ENCODE measurements at places on chromosomes 2 and 18. TPM values are rescaled to one million over a fixed set of nuclear protein-coding genes. Genes with fewer than 3 reads are reported as not detected.

The REEP1 gene
- total RNA-seq: 6.8 TPM

The SERPINB11 gene
- not detected for total RNA-seq

The APOB gene
- under 0.01 TPM for total RNA-seq

The PCARE gene
- total RNA-seq: not detected

The GRB14 gene
- total RNA-seq: 0.32 TPM

The NOSTRIN gene
- total RNA-seq: 6.1 TPM

The IDH1 gene
- 64.7 TPM for total RNA-seq

The LCT gene
- not detected for total RNA-seq

The LRP2 gene
- total RNA-seq: not detected

The CCDC141 gene
- 0.57 TPM for total RNA-seq

The SMYD1 gene
- not detected for total RNA-seq

The C2orf78 gene
- not detected for total RNA-seq
